ENCODE measurements at places on chromosomes 5 and 9.

- no peak for DNase-seq
Observed at GRCh38 chr5:131180407-131180806, 9.7 kb downstream of the LYRM7 start.

DNA sequence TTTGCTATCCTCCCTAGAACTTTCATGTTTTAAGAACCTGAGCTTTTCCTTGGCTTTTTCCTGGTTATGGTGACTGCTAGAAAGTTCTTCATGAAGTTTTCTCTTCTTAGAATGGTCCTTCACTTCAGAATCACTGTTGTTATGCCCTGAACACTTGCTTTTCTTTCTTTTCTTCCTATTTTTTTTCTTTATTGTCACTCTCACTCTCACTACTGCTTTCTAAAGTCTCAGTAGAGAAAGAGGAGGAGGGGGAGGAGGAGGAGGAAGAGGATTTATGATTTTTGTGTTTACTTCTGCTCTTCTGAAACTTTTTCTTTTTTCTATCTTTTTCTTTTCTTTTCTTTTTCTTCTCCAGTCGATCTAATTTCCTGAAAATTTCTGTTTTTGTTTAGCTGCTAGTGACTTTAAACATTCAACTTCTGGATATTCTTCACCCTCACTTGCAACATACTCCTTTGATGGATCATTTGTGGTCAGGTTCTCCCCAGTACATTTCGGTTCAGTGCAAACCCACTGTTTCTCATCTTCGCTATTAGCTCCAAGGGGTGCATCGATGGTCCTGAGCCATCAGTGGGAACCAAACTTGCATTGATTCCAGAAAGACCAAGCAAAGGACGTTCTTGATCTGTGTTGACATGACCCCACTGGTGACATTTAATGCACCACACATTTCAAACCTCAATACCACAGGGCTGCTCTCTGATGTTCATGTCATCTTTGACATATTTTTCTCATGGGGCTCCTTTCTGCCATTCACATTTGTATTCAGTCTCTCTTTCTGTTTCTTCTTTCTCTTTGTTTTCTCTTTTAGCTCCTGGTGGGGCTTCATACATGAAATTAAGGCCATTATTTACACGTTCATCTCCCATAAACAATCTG, 81.6 kb upstream of the HAND1 start:
- no peak for DNase-seq

GRCh38 chr5:33068786-33069185, 357.7 kb downstream of the NPR3 start:
- no peak for DNase-seq

GRCh38 chr9:69746859-69747560, 12.8 kb downstream of the PTAR1 start:
- no peak for DNase-seq

- no peak for DNase-seq
Observed at GRCh38 chr9:125971050-125971449, 223.9 kb downstream of the PBX3 start.

DNA sequence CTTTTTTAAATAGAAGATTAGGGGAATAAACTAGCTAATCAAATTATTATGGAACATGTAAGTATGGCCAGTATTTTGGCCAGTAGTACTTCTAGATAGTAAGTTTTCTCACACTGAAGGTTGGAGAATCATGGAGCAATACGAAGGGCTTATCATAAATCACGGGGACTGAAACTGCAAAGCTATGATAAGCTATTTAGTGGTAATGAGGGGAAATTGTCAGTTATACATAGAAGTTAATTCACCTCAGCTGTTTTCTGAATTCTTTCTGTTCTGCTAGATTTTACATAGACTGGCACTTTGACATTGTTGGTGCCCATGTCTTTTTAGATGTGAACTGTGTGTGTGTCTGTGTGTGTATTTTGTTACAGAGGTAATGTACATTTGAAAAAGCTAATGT, 34.5 kb upstream of the FAM151B start:
- DNase-seq = no peak

DNA sequence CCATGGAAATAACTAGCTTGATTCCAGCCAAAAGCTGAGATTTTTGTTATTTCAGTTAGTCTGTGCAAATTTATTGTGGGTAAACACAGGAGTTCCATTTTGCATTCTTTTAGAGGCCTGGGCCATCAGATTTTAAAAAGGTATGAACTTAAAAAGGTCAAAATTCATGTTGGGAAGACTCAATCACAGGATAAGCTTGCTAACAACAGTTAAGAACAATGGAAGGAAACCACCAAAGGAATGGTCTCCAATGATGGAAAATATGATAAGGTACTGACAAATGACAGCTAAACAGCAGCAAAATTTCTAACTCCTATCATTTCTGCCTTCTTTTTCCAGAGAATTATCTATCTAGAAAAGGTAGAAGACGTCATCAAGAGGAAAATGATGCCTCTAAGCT, 16.0 kb downstream of the ABITRAM start:
- no peak for DNase-seq

GRCh38 chr9:105052346-105052745, 124.4 kb upstream of the ABCA1 start:
- DNase-seq = no peak

- DNase-seq = no peak
Observed at GRCh38 chr5:112049738-112050137, 292.7 kb upstream of the NREP start.

DNA sequence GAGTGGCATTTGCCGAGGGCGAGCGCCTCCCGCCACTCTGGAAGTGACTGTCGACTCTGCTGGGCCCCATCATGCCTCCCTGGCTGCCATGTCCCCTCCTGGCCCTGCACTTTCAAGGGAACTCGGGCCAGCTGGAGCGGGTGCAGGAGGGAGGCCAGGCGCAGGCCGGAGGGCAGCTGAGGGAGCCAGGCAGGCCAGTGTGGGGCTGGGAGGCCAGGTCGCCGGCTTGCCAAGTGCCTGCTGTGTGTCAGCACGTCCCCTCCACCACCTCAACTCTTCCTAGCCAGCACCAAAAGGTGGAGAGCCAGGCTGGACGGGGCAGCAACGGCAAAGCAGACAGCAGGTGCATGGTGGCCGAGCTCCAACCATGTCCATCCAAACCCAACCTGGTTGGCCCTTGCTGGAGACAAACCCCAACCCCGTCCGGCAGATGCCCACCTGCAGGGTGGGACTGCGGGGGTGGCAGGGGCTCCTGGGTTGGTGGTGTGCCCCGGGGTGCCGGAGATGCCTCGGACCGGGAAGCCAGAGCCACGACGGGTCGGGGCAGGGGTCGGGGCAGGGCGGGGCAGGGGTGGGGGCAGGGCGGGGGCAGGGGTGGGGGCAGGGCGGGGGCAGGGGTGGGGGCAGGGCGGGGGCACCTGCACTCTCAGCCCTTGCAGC, 36.5 kb upstream of the EGFL7 start:
- no peak for DNase-seq

DNA sequence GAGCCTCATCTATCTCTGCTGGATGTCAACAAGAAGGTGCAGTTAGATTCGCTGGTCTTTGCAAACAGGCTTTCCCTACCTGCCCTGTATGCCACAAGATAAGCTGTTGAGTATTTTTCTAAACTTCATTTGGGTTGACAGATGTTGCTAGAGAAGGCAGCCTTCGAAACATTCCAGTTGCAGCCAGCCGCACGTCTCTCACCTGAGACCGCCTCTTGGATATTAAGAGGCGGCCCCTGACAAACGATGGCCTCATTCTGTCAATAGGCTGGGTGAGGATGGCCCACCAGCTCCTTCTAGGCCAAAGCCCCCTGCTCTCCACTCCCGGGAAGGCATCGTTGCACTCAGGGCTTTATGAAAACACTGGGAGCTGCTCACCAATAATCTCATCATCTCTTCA, 181.6 kb downstream of the DAB2IP start:
- DNase-seq = no peak

DNA sequence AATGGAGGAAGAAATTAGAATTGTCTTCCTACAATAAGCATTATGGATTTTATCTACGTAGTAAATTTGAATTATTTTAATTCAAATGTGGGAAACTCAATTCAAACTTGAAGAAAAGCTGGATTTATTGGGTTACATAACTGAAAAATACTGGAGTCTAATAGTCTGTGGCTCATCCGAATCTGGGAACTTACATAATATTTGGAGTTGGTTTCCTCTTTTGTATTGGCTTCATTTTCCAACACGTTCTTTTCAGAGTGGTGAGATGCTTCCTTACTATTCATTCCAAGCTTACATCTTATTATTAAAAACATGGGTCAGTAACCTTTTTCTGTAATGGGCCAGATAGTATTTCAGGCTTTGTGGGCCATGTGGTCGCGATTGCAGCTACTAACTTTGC, 164.8 kb downstream of the ARHGAP26 start:
- DNase-seq = no peak

- DNase-seq = no peak
Observed at GRCh38 chr9:112125951-112126388, 49.1 kb downstream of the SUSD1 start.

DNA sequence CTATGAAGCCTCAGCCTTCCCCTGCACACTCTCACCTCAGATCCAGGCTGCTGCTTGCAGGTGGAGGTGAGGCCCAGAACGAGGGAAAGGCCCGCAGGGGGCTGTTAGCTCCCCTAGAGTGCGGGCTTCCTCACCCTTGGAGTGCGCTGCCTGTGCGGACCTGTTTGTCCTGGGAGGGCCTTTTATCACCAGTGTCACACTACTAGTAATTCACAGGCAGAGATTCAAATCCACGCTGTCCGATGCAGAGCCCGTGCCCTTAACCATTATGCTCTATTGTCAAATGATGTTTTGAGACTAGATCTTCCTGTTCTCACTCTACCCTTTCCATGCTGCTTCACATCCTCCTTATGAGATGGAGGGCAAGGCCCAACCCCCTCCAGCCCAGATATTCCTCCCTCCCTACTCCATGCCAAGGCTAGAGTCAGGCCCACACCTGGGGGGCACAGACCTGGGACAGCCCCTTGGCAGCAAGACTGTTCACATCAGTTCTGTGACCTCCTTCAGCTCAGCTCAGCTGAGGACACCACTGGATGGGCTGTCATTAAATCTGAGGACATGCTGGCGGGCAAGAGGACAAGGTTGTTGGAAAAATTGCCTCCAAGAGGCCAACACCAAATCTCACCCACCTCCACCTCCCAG, 112.8 kb upstream of the SPOCK1 start:
- DNase-seq = no peak

GRCh38 chr9:80090317-80090716, 518.6 kb downstream of the TLE4 start:
- DNase-seq = no peak

DNA sequence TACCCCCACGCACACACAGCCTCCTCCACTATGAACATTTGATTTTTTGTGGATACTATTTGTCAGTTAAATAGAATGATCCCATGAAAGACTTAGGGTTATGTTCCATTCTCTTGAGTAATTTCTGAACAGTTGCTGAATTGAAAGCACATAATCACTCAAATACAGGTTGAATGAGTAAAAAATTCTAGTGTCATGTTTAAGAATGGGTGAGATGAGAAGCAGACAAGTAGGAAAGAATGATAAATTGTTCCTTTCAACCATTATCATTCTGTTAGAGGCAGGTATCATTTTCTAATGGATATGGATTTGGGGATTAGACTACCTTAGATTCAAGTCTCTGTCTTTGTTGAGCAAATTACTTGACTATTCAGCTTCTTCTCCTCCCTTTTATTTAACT, 19.3 kb downstream of the RAD50 start:
- no peak for DNase-seq

DNA sequence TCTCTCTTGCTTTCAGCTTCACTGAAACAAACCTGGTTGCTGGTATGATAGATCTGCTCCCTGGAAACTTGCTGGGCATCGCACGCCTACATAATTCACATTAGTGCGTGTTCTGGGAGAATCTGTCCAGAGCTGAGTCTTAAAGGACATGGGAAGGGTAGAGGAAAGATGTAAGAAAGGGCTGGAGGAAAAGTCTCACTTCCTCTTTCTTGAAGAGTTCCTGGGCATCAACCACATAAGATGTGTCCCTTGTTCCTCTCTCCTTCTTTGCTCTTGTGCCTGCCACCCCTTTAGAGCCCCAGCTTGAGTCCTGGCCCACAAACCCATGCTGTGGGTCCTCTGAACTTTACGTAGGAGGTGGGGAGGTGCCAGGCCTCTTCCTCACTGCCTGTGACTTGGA, 205.3 kb upstream of the PANK3 start:
- no peak for DNase-seq

- no peak for DNase-seq
Observed at GRCh38 chr5:58071566-58071965, 388.3 kb downstream of the PLK2 start.

GRCh38 chr9:87874304-87874623, 8.4 kb upstream of the SPATA31E1 start:
- DNase-seq = no peak

DNA sequence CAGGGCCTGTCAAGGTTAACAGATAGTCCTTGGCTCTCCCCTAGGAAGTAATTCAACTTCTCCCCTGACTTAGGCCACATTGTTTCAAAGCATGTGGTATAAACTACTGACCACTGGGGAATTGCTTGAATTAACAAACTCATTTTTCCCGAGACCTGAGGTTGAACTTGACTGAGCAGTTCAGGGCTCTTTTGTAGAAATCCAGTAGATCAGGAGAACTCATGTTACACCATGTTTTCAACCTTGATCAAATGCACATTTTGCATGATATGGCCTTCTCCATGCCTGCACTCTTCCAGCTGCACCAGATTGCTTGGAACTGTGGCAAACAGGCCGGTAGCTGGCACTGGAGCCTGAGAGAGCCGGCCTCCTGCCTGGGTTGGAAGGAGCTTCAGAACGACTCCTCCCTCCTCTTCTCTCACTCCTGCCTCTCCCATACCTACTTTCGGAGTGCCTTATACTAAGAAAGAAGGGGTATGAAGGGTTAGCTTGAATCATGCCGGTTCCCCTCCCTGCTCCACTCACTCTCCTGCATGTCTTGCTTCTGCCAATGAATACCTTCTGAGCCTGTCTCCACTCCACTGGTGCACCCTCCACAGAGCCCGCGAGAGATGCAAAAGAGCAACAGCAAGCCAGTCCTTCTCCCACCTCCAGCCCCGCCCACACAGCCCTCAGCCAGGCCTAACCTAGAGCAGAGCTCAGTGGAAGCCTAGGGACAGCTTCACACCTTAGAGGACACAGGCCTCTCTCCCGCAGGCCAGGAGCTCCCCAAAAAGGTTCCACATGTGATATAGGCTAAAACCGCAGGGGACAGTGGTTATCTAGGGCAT, 159.4 kb downstream of the MACROH2A1 start:
- no peak for DNase-seq

- DNase-seq = no peak
Observed at GRCh38 chr5:171709930-171710329, 75.7 kb upstream of the SMIM23 start.

DNA sequence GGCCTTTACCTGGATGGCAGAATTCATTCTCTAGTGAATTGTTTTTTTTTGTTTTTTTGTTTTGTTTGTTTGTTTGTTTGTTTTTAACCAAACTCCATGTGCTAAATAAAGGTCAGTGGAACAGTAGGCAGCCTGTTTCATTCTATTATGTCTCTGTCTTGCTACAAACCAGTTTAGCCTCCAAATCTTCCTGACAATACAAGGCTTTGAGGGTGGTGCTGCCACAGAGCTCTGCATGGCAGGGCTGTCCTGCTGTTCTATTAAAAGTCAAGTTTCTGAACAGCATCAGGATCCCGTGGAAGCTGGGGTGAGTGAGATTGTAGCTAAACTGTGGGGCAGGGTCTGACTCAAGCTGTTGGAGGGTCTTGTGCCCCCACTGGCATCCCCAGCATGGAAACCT, 144.1 kb upstream of the MAST4 start:
- no peak for DNase-seq

Measured in stimulated activated naive CD8-positive, alpha-beta T cell treated with anti-CD3 and anti-CD28 coated beads, Interleukin-15, amount 100 ng/mL, for 72 hours (primary cell).